ENCODE measurements at places on chromosomes 2 and 18. TPM values are rescaled to one million over a fixed set of nuclear protein-coding genes. Genes with fewer than 3 reads are reported as not detected.

GCFC2 gene
- 15.4 TPM for polyA plus RNA-seq

CCDC178 gene
- polyA plus RNA-seq: 2.4 TPM

MOGAT1 gene
- polyA plus RNA-seq: not detected

KIAA2012 gene
- polyA plus RNA-seq: not detected

DNA sequence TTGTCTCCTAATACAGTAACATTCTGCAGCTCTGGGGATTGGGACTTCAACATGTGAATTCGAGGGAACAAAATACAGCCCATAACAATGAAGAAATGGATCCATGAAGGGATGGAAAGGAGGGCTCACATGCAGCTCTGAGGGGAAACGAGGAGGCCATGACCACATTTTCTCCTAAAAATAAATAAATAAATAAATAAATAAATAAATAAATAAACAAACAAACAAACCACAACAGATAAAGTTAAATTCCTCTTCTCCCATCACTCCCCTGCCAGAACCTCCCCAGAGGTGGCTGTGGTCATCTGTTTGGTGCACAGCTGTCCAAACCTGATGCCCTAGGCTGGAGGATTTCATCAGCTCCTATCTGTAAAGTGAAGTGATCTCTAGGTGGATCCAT, 42.7 kb downstream of the MAL start:
- DNase-seq: no peak

DNA sequence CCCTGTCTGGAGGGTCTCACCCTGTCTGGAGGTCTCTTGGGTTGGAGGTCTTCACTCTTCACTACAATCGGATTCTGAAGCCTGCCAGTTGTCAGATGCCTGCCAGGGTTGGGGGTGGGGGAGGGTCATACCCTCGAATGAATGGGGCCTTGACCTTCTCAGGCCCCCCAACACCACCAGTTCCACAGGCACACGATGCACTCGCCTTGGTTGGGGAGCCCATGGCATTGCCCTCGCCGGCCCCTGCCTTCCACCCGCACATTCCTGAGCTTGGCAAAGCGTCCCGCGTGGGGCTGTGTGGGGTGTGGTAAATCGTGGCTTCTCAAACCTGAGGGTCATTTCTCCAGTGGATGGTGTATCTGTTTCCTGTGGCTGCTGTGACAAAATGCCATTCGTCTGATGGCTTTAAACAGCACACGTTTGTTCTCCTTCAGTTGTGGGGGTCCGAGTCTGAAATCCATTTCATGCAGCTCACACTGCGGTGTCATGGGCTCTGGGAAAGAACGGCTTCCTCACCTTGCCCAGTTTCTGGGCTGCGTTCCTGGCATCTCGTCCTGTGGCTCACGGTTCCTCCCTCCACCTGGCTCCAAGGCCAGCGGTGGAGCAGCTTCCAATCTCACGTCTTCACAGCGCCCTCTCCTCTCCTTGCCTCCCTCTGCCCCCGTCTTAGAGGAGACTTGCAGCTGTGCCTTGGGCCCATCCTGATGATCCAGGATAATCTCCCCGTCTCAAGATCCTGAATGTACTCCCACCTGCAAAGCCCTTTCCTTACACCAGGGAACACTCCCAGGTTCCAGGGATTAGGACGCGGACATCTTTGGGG, 38.0 kb upstream of the HPCAL1 start:
- DNase-seq: no peak

- DNase-seq: no peak
These were observed 38.2 kb downstream of the BOLA3 start for GRCh38 chr2:74109551-74109950.

DNA sequence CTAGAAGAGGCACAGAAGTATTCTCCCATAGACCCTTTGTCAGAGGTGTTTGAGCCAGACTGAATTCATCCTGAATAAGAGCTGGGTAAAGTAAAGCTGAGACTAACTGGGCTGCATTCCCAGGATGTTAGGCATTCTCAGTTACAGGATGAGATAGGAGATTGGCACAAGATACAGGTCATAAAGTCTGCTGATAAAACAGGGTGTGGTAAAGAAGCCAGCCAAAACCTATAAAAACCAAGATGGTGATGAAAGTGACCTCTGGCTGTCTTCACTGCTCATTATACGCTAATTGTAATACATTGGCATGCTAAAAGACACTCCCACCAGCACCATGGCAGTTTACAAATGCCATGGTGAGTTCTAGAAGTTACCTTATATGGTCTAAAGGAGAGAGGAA, 364.9 kb upstream of the TMEFF2 start:
- no peak for DNase-seq

GRCh38 chr2:9434489-9434888, 11.0 kb downstream of the CPSF3 start:
- DNase-seq: no peak
